Ascending aorta (tissue), 2 donors: ENCODE measurements at places on chromosomes 13 and 19. TPM values are rescaled to one million over a fixed set of nuclear protein-coding genes. Genes with fewer than 3 reads are reported as not detected.
A peak's percentile ranks its signal among the peaks of the same experiment; 100 is the strongest.

LILRA1 gene
- total RNA-seq, result not detected

- DNase-seq, result no peak
Observed at GRCh38 chr13:38686577-38687245, at the start of gene FREM2. TSS of gene FREM2 (plus strand) at chr13:38687077. CDS start at chr13:38687345, 268 bp downstream.

DNA sequence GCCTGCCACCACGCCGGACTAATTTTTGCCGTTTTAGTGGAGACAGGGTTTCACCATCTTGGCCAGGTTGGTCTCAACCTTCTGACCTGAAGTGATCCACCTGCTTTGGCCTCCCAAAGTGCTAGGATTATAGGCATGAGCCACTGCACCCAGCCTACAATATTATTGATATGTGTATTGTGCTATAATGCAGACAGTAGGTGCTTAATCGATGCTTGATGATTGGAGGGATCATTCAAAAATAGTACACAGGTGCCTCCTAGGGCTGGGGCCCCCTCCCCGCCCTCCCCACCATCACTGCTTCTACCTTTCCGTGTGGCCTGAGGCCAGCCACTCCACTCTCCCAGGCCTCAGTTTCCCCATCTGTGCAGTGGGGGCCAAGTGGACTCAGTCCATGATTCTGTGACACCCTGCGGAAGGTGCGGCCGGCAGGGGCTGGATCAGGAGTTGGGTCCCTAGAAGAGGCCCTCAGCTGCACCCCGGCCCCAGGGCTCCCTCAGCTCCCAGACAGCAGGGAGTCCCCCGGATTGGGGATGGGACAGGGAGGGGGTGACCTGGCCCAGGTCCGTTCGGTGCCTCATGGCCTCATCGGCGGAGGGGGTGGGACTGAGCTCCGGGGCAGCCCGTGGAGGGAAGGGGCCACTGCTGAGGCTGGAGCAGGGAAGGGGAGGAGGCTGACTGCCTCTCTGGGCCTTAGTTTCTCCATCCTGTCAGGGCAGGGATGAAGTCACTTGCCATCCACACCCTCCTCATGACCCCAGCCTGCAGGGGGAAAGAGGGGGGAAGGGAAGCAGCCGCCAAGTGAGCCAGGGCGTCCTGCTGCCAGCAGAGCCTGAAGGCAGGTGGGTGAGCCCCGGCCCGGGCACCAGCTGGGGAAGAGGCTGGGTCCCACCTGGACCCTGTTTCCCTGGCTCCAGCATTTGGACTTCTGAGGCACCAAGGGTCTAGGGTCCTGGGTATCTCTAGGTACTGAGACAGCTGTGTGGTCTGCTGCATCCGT lies 1.2 kb downstream of the ADAMTSL5 start:
- DNase-seq, result no peak

- no peak for DNase-seq
Observed at GRCh38 chr13:27347211-27347772, 76.7 kb downstream of the RASL11A start.

GRCh38 chr13:99590519-99591011 lies 89.3 kb downstream of the TM9SF2 start:
- peak; percentile 68 for DNase-seq

GRCh38 chr13:105341256-105341655 lies 1194.2 kb downstream of the EFNB2 start:
- no peak for DNase-seq

DNA sequence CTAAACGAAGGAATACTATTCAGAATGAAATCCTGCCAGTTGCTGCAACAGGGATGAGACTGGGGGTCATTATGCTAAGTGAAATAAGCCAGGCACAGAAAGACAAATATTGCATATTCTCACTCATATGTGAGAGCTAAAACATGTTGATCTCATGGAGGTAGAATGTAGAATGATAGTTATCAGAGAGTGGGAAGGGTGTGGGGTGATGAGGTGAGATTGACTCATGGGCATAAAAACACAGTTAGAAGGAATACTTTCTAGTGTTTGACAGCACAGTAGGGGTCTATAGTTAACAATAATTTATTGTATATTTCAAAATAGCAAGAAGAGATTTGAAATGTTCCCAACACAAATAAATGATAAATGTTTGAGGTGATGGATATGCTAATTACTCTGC lies 7.8 kb upstream of the OR7C2 start:
- DNase-seq, result no peak
